ENCODE measurements at places on chromosomes 12 and 14.

- no peak for DNase-seq
Measured at GRCh38 chr14:71734885-71735284, 197.3 kb upstream of the RGS6 start.

GRCh38 chr12:65324551-65324950 lies 46.1 kb downstream of the MSRB3 start:
- DNase-seq, result no peak

DNA sequence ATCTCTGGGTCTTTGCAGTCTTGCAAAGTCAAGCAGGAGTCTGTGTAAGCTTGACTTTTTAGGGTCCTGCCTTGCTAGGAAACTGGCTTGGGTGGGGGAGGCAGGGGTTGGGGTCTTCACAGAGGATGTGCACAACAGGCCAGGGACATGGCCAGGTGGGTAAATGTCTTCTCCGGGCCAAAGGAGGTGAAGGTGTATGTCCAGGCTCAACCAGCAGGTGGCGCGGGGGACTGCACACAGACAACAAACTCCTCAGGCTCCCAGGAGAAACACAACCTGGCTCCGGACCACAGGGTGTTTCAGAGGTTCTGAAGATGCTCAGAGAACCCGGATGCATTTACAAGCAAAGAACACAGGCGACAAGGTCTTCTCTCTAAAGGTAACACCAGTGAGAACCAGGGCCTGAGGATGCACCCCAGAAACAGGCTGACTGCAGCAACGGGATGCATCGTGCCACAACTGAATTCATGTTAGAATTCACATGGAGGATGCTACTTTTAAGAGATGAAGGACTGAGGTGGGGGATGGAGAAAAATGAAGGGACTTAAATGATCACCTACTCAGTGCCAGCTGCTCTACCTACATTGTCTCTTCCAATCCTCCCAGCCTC lies 56.0 kb downstream of the PLEKHG3 start:
- peak; percentile 16 for DNase-seq

- DNase-seq, result no peak
Measured at GRCh38 chr12:113333877-113334785, 778 bp downstream of the SLC8B1 start.

DNA sequence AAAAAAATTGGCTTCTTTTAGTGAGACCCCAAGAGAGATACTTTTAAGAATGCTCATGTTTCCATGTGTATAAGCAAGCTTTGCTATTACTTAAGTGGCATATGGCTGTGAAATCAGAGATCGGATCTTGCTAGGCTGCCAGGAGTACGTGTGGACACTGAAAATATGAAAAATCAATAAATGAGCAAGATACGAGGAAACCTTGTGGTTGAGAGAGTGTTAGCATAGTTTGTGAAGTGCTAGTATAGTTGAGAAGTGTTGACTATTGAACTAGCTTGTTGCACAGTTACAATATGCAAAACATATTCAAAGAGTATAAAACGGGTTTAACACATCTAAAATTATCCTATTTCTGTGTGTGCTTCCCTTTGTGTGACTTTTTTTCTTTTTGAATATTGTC lies 230.9 kb upstream of the NOVA1 start:
- DNase-seq, result no peak

DNA sequence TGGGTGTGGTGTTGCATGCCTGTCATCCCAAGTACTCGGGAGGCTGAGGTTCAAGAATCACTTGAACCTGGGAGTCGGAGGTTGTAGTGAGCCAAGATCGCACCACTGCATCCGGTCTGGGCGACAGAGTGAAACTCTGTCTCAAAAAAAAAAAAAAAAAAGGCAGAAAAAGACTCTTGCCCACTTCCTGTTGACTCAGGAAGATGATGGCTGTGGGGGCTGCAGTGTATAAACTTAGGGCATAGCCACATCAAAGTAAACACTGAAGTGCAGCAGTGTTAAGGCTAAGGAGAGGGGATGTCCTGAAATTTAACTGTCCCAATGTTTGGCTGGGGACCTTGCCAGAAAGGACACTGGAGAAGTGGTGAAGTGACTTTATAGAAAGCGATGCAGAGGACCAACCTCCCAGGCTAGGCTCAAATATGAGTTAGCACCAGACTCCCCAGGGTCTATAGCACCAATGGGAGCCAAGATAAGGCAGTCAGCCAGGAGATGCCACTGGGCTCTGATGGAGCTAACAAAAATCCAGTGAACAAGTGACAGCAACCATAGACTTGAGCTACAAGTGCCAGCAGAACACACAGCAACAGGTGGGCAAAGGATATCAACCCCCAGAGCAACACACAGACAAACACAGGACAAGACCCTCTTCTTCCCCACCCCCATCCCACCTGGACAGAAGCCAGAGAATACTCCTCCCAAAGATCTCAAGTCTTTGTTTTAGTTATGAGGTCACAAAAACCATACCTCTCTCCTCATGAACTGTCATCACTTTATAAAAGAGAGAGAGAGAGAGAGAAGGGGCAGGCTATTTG lies 28.0 kb downstream of the NELL2 start:
- peak; percentile 28 for DNase-seq

DNA sequence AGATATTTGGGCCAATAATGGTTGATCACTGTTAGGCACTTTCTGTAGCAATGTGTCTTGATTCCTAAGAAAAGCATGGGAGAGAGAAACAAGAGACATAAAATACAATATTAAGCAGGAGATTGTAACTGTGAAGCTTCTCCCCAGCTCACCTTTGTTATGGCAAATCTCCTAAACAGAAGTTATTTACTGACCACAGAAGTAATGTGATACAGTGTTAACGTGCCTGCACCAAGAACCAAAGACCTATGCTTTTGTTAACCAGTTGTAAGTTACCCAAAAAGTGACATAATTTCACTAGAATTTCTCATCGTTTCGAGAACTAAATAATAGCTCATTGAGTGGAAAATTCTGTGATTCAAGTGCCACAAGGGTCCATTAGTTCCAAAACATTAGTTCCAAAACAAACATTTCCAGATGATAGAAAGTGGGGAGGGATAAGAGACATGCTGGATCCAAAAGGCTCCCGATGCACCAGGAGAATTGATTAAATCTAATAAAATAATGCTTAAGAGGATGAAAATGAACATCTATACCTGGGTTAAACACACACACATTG lies 14.3 kb downstream of the RERG start:
- no peak for DNase-seq

- no peak for DNase-seq
Measured at GRCh38 chr12:26195641-26196420, 458 bp downstream of the SSPN start.

DNA sequence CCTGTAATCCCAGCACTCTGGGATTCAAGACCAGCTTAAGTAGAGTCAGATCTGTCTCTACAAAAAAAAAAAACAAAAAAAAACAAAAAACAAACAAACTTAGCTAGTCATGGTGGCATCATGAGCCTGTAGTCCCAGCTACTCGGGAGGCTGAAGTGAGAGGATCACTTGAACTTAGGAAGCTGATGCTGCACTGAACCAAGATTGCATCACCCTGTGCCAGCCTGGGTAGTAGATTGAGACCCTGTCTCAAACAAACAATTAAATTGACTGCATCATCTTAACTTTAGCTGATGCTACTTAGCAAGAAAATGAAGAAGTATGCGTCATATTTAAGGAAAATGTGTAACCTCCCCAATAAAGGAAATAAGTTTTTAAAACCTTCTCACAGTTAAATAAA lies 136.6 kb upstream of the ATXN7L3B start:
- no peak for DNase-seq

- no peak for DNase-seq
Measured at GRCh38 chr12:119372540-119372939, 38.0 kb downstream of the CCDC60 start.

- no peak for DNase-seq
Measured at GRCh38 chr14:100714258-100714892, 12.3 kb upstream of the DLK1 start.

DNA sequence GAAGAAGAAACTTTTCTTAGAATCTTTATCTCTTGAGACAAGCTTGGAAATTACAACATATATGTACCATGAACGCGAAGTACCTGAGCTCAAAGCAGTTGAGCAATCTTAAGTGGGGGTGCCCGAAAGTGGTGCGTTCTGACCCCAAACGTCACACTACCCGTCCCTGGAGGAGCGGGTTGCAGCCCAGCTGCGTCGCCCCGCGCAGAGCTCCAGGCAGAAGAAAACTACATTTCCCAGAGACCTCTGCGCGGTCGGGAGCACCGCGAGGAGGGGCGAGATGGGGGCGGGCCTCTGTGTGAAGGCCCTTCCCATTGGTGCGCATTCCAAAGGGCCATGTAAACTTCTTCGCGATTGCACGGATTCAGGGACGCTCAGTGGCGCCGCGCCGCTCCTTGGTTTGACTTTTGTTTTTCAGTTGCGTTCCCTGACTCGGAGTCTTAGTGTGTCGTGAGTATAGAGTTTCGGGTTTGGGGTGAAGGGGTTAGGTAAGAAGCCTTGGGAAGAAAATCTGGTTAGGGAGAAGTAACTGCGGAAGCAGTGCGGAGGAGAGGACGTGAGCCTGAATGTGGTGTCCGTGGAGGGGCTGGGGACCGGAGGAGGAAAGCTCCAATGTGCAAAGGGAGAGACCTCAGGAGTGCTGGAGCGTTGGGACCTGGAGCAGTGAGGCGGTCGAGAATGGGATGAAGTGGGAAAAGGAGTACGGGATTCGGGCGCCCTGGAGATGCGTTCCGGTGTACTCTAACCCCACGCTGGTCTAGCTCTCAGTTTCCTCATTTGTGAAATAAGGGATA lies at the start of gene CCDC77:
Gene CCDC77 (plus strand): TSS at position 410 of the 794 bp plus-strand sequence. CDS start 7,740 bp downstream, outside the sequence.
- DNase-seq, result peak; percentile 83

DNA sequence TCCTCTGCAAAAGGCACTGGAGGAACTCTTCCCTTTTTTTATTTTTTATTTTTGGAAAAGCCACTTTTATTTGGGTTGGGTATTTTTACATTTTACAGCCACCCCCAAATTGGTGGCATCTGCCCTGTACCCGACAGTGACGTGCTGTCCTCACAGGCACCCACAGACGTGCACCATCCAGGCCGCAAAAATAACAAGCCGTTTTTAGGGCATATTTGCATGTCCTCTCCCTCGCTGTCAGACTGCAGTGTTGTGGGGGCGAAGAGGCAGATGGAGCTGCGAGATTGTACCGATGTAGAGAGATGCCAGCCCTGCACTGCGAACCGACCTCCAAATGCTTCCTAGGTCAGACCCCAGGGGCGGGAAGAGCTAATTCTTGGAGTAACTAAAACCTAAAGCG lies 12.2 kb downstream of the JDP2 start:
- no peak for DNase-seq

DNA sequence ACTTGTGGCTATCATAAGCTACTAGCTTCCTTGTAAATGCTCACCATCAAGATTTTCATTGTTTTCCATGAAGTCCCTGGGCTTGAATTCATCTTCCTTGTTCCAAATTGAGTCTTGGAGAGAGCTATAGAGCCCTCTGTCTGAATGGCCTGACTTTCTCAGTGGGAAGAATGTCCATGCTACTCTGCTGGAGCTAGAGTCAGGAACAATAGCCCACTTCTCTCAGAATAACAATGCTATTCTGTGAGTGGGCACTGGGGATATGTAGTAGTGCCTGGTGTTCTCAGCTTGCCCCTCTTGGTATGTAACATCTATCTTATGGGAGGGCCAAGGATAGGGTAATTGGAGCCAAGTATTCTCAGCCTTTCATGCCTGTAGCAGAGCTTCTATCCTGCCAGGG lies 127.6 kb upstream of the TRHDE start:
- no peak for DNase-seq

DNA sequence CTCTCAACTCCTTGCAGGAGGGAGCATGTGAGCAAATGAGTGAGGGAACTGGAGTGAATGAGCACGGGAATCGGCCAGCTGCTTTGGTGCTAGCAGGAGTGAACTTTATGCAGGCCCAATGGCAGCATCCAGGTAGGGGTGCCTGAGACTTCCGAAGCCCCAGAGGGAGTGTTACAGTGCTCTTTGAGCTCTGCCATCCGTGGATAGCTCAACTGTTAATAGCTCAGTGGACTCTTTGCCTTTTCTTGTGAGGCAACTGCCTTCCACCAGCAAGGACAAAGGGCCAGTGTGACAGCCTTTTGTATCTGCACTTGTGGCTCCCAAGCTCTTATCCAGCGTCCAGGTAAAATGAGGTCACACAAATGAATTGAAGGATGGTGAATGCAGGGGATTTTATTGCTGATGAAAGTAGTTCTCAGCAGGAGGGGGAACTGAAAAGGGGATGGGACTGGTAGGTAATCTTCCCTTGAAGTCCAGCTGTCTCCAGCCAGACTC lies 12.9 kb downstream of the CREBL2 start:
- no peak for DNase-seq

DNA sequence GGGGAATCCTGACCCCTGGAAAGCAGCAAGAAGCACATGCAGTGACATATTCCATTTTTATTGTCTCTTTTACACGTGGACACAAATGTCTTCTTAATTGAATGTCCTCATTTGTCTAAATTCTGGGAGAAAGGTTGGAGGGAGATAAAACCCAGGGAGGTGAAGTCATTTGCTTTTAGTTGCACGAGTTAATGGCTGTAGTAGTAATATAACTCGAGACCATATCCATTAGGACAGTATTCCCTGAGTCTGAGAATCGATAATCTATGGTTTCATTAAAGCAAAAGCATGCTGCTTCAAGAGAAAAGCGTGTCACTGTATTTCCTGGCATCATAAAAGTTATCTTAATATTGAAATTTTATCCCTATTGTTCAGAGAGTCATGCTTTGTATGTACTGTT lies 216.0 kb upstream of the PELI2 start:
- DNase-seq, result no peak

GRCh38 chr12:45388545-45388944 lies 172.7 kb downstream of the ANO6 start:
- no peak for DNase-seq

- no peak for DNase-seq
Measured at GRCh38 chr14:29757711-29758233, 169.9 kb downstream of the PRKD1 start.

DNA sequence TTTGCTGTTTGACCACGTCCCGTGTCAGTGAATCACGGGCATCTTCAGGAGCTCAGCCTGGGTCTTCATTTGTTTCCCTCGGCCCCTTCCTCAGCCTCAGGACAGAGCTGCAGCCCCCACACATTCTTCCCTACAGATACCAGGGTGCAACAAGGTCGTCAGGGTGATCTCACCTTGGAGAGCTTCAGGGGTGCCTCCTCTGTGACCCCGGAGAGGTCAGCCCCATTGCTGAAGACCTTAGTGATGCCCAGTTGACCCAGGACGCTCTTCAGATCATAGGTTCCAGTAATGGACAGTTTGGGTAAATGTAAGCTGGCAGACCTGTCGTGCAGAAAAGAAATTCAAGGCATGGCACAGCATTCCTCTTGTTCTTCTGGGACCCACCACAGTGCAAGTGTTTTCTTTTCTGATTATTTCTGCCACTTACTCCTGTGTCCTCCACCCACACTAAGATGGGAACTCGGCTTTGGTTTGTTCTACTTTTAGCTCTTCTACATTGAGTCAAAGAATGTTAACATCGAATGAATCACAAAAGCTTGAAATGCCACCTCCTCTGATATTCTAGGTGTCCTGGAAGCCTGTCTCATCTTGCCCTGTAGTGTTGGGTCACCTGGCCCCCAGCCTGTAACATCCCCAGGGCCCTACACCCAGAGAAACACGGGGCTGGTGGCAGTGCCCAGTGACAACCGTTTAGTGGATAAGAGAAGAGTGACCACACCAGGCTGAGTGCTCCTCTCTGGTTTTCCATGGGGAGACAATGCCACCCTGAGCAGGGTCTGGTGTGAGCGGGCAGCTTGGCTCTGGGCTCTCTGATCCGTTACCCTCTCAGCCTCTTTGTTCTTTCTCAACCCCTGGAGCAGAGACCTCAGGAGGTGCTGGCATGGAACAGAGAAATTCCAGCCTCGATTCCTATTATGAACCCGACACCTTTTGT lies 8.8 kb downstream of the SERPINA1 start:
- no peak for DNase-seq

Data from activated CD8-positive, alpha-beta memory T cell treated with anti-CD3 and anti-CD28 coated beads for 4 hours (primary cell).